Muscle of leg (tissue), 16 donors: ENCODE measurements at places on chromosomes 13 and 19.

GRCh38 chr19:50358483-50359327 is 6.7 kb downstream of the NAPSA start:
- H3K27me3 ChIP-seq: peaks cover 8% of the 10 kb centered on the region
- no peaks in the 10 kb centered on the region for H3K36me3 ChIP-seq
- peak; percentile 74 for DNase-seq
- peak overlapping the region; percentile 40 for H3K4me3 ChIP-seq
- peaks cover 13% of the 10 kb centered on the region for H3K4me1 ChIP-seq
- H3K27ac ChIP-seq: no peak overlapping the region

DNA sequence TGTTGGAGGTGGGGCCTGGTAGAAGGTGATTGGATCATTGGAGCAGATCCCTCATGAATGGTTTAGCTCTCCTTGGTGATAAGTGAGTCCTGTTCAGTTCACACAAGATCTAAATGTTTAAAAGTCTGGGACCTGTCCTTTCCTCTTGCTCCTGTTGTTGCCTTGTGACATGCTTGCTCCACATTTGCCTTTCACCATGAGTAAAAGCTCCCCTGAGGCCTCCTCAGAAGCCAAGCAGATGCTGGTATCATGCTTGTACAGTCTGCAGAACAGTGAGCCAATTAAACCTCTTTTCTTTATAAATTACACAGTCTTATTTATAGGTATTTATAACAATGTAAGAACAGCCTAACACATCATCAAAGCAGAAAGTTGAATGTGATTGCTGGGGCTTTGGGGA is 24.2 kb upstream of the RFC3 start:
- H3K27me3 ChIP-seq: no peaks in the 10 kb centered on the region
- DNase-seq: no peak
- H3K36me3 ChIP-seq: no peaks in the 10 kb centered on the region
- no peak overlapping the region for H3K27ac ChIP-seq
- no peak overlapping the region for H3K4me3 ChIP-seq

- no peaks in the 10 kb centered on the region for H3K4me1 ChIP-seq
- H3K27ac ChIP-seq: no peak overlapping the region
- no peak for DNase-seq
- H3K4me3 ChIP-seq: no peak overlapping the region
These were observed 4.3 kb upstream of the SLITRK5 start for GRCh38 chr13:87666831-87667230.

GRCh38 chr19:1392939-1393530 is 8.3 kb downstream of the GAMT start:
- DNase-seq: no peak
- H3K4me3 ChIP-seq: no peak overlapping the region
- H3K4me1 ChIP-seq: peaks cover 14% of the 10 kb centered on the region
- H3K36me3 ChIP-seq: peaks cover 62% of the 10 kb centered on the region

- no peaks in the 10 kb centered on the region for H3K36me3 ChIP-seq
- peak within 1 kb of the TSS; percentile 17 for H3K4me3 ChIP-seq
- H3K4me1 ChIP-seq: peaks cover 15% of the 10 kb centered on the region
- H3K27ac ChIP-seq: no peak within 1 kb of the TSS
- DNase-seq: peak; percentile 34
- H3K27me3 ChIP-seq: peaks cover 83% of the 10 kb centered on the region
These were observed at the start of gene SOX1 for GRCh38 chr13:112067116-112067741. TSS of gene SOX1 (plus strand) at chr13:112067149. CDS start at chr13:112067659, 510 bp downstream.

DNA sequence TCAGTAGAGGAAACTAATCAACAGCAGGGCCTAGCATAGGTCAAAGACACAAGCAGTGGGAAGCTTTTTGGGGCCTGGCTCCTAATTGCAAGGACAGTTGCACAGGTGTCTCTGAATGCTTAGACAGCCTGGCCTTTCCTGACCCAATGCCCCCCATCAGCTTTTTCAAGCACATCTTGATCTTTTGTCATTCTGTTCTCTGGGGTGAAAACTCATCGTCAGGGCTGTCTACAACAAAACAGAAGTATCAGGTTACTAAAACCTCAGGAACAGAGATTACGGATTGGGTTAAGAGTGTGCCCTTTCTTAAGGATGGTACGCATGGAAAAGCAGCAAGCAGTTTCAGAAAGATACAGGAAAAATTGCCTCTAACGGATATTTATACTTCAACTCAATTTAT is 8.3 kb upstream of the ZNF254 start:
- H3K27ac ChIP-seq: no peak overlapping the region
- DNase-seq: no peak
- no peaks in the 10 kb centered on the region for H3K4me1 ChIP-seq
- H3K36me3 ChIP-seq: peaks cover 5% of the 10 kb centered on the region
- no peaks in the 10 kb centered on the region for H3K27me3 ChIP-seq

DNA sequence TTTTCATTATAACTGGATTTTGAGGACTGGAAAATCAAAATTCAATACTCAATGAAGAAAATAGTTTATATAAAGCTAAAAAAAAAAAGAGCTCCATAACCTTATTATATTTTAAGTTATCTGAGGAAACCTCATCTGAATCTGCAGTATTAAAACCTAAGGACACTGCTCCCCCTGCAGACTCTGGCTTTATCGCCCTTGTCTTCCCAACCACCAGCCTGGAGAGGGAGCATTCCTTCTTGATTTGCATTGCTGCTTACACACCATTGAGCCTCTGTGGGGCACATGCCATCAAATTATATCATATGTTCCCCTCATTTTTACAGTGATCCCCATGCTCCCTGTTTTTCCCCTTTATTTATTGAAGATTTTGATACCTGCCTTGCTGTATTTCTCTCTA is 871.4 kb upstream of the GPC6 start:
- no peaks in the 10 kb centered on the region for H3K4me1 ChIP-seq
- DNase-seq: peak; percentile 32
- no peak overlapping the region for H3K4me3 ChIP-seq
- H3K27ac ChIP-seq: no peak overlapping the region
- no peaks in the 10 kb centered on the region for H3K27me3 ChIP-seq

- H3K4me1 ChIP-seq: peaks cover 15% of the 10 kb centered on the region
- H3K36me3 ChIP-seq: no peaks in the 10 kb centered on the region
- no peak overlapping the region for H3K4me3 ChIP-seq
- peak; percentile 68 for DNase-seq
- H3K27ac ChIP-seq: no peak overlapping the region
These were observed 86.9 kb downstream of the LHFPL6 start for GRCh38 chr13:39516096-39516495.

GRCh38 chr13:34857558-34858325 is 84.3 kb upstream of the NBEA start:
- H3K27me3 ChIP-seq: no peaks in the 10 kb centered on the region
- no peak overlapping the region for H3K4me3 ChIP-seq
- no peak overlapping the region for H3K27ac ChIP-seq
- no peaks in the 10 kb centered on the region for H3K4me1 ChIP-seq
- no peaks in the 10 kb centered on the region for H3K36me3 ChIP-seq
- peak; percentile 76 for DNase-seq

GRCh38 chr13:104571161-104571892 is 1505.1 kb upstream of the SLC10A2 start:
- H3K4me1 ChIP-seq: peaks cover 3% of the 10 kb centered on the region
- H3K36me3 ChIP-seq: no peaks in the 10 kb centered on the region
- H3K4me3 ChIP-seq: no peak overlapping the region
- no peaks in the 10 kb centered on the region for H3K27me3 ChIP-seq
- peak; percentile 90 for DNase-seq

GRCh38 chr19:1313695-1314613 is 28.3 kb downstream of the EFNA2 start:
- H3K27me3 ChIP-seq: peaks cover 55% of the 10 kb centered on the region
- H3K36me3 ChIP-seq: no peaks in the 10 kb centered on the region
- H3K27ac ChIP-seq: no peak overlapping the region
- H3K4me1 ChIP-seq: peaks cover 43% of the 10 kb centered on the region
- H3K4me3 ChIP-seq: no peak overlapping the region

DNA sequence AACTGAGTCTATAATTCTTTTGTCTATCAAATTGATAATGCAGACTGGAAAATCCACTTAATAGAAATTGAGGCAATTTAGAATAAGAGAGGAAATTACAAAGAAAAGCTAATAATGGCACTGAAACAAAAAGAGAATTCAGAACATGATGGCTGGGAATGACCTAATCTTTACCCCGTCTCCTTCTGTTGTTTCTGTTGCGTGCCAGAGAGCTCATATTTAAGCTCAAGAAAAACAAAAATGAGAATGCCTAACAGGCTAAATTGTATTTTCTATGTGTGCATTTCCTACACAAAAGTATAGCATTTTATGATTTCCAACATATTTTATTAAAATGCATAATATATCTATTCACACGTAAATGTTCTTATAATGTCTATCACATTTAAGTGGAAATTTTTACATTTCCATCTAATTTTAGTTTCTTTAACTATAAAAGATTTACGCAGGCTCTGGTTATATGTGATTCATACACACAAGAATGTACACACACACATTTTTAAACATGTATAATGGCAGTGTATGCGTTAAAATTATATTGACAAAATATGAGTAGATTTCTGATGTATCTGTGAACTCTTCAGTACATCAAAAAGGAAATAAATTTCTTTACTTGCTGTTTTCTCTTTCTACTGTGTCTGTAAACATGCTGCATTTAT is 432.3 kb downstream of the SLITRK6 start:
- peak; percentile 45 for DNase-seq
- H3K4me3 ChIP-seq: no peak overlapping the region
- H3K27ac ChIP-seq: no peak overlapping the region

- H3K4me1 ChIP-seq: no peaks in the 10 kb centered on the region
- no peaks in the 10 kb centered on the region for H3K36me3 ChIP-seq
- H3K4me3 ChIP-seq: no peak overlapping the region
- H3K27me3 ChIP-seq: no peaks in the 10 kb centered on the region
- DNase-seq: no peak
These were observed 18.0 kb downstream of the CATSPERD start for GRCh38 chr19:5738423-5738822.

DNA sequence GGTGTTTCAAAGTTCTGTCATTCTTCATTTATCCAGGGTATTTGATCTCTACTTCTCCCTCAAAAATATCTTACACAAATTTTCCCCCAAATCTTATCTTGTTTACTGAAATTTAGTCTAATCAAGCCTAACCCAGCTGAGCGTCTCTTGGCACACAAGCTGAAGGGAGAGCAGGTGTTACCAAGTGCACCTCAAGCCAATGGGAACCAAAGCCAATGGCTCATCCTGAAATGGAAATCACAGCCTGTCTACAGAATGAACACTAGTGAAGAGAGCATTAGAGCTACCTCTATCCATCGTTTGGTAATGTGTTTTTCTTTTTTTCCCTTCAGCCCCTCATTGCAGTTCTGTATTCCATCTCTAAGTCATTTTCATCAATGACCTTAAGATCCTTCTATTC is 1350.8 kb downstream of the OLFM4 start:
- H3K27ac ChIP-seq: no peak overlapping the region
- no peaks in the 10 kb centered on the region for H3K36me3 ChIP-seq
- no peak for DNase-seq

GRCh38 chr19:18940769-18941627 is at the start of gene HOMER3:
TSS of gene HOMER3 (minus strand) at chr19:18941217. CDS start at chr19:18938982, 2,235 bp downstream.
- peak; percentile 89 for DNase-seq
- H3K4me1 ChIP-seq: peaks cover 16% of the 10 kb centered on the region
- H3K36me3 ChIP-seq: peaks cover 19% of the 10 kb centered on the region
- no peaks in the 10 kb centered on the region for H3K27me3 ChIP-seq
- peak within 1 kb of the TSS; percentile 84 for H3K27ac ChIP-seq

GRCh38 chr13:94033098-94033497 is 446.4 kb downstream of the DCT start:
- no peak overlapping the region for H3K27ac ChIP-seq
- no peaks in the 10 kb centered on the region for H3K27me3 ChIP-seq
- H3K4me3 ChIP-seq: no peak overlapping the region

GRCh38 chr13:26821672-26822071 is 61.1 kb upstream of the GPR12 start:
- no peak overlapping the region for H3K4me3 ChIP-seq
- no peaks in the 10 kb centered on the region for H3K36me3 ChIP-seq
- H3K4me1 ChIP-seq: peaks cover 5% of the 10 kb centered on the region
- DNase-seq: no peak
- H3K27me3 ChIP-seq: no peaks in the 10 kb centered on the region

DNA sequence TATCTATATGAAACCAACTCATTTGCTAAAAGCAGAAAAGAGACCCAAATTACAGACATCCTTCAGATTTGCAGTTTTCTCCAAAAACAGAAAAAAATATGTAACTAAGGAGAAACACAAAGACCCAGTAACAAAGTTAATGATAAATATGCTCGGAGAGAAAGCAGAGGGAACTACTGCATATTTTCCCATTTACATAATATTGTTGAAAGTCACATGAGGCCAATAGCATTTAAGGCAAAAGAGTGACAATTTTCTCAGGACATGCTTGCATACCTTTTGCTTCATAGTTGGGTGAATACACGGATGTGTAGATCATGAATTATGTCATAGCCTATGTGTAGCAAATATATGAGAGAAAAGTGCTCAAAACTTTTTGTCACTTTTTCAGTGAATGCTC is 310.3 kb downstream of the EFNB2 start:
- no peaks in the 10 kb centered on the region for H3K4me1 ChIP-seq
- no peaks in the 10 kb centered on the region for H3K27me3 ChIP-seq
- H3K27ac ChIP-seq: no peak overlapping the region
- H3K36me3 ChIP-seq: no peaks in the 10 kb centered on the region
- H3K4me3 ChIP-seq: no peak overlapping the region
- peak; percentile 62 for DNase-seq

DNA sequence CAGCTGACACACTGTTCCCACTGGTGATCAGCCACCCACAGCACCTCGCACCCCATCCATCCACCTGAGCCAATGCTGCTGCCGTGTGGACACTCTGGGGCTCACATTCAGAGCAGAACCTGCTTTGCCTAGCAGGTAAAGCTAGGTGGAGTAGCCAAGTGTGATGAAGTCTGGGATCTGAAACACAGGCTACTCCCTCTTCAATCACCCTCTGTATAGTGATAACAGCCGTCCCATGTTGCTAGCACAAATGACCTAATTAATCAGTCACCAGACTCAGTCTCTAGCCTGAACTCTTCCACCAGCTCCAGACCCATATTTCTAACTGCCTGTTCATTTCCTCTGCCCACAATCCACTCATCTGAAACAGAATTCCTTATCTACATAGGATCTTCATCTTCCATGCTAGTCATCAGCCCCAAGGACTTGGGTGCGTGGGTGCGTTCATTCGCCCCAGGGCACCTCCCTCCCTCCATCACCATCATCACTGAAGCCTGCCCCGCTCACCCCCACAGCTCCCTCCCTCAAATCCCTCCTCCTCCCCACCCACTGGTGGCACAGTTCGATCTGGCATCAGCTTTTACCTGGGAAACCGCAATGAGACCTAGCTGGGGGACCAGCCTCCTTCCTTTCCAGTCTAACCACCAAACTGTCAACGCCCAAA is 19.8 kb downstream of the STK24 start:
- H3K36me3 ChIP-seq: peaks cover 4% of the 10 kb centered on the region
- H3K27me3 ChIP-seq: no peaks in the 10 kb centered on the region
- no peak overlapping the region for H3K27ac ChIP-seq
- H3K4me1 ChIP-seq: peaks cover 9% of the 10 kb centered on the region

- peaks cover 18% of the 10 kb centered on the region for H3K27me3 ChIP-seq
- H3K4me3 ChIP-seq: no peak overlapping the region
- H3K27ac ChIP-seq: no peak overlapping the region
- DNase-seq: no peak
- H3K36me3 ChIP-seq: no peaks in the 10 kb centered on the region
- H3K4me1 ChIP-seq: no peaks in the 10 kb centered on the region
These were observed 116.2 kb upstream of the ZNF536 start for GRCh38 chr19:30255791-30256495.

- H3K36me3 ChIP-seq: no peaks in the 10 kb centered on the region
- no peak overlapping the region for H3K27ac ChIP-seq
- DNase-seq: no peak
- no peak overlapping the region for H3K4me3 ChIP-seq
- H3K4me1 ChIP-seq: no peaks in the 10 kb centered on the region
- no peaks in the 10 kb centered on the region for H3K27me3 ChIP-seq
These were observed 395.2 kb downstream of the MYO16 start for GRCh38 chr13:109024611-109025010.

- H3K4me3 ChIP-seq: no peak overlapping the region
- no peak overlapping the region for H3K27ac ChIP-seq
- H3K4me1 ChIP-seq: peaks cover 3% of the 10 kb centered on the region
- H3K36me3 ChIP-seq: no peaks in the 10 kb centered on the region
- H3K27me3 ChIP-seq: peaks cover under 1% of the 10 kb centered on the region
These were observed 10.6 kb downstream of the ERICH6B start for GRCh38 chr13:45604892-45605291.
